Left ventricle myocardium superior (tissue), 1 donor: ENCODE measurements at places on chromosomes 3 and 15. TPM values are rescaled to one million over a fixed set of nuclear protein-coding genes. Genes with fewer than 3 reads are reported as not detected.

DNA sequence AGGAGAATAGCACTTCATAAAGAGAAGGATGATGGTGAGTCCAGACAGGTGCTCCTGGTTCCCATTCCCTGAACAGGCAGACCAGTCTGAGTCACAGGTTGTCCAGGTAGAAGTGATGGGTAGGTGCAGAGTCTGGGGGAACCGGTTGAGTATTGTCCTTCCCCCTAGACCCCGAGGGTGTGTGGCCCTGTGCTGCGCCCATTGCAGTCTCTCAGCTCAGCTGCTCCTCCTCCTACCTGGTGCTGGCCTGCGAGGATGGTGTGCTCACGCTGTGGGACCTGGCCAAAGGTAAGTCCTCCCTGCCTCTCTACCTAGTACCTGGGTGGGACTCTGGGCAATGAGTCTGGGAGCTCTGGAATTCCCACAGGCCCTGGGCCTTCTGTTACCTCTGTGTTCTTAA lies 19.8 kb downstream of the MESP1 start:
- DNase-seq = no peak

- DNase-seq = no peak
Measured at GRCh38 chr3:125381743-125382142, 6.6 kb upstream of the ZNF148 start.

DNA sequence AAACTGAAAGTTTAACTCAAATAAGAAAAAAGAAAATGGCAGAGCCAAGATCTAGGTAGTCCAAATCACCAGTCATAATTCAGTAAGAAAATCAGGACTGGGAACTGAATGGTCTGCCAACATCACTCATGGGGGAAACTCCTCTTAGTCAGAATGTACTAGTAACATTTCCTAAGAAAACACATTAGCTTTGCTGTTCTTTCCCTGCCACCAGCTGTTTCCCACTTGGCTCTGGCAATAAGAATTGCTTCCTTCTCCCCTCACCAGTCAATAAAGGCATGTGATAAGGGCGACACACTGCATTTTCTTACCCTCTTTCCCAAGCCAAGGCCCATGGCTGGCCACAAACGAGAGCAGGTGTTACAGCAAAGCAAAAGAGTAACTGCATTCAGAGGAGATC lies 46.1 kb downstream of the PIK3R4 start:
- DNase-seq = no peak

DNA sequence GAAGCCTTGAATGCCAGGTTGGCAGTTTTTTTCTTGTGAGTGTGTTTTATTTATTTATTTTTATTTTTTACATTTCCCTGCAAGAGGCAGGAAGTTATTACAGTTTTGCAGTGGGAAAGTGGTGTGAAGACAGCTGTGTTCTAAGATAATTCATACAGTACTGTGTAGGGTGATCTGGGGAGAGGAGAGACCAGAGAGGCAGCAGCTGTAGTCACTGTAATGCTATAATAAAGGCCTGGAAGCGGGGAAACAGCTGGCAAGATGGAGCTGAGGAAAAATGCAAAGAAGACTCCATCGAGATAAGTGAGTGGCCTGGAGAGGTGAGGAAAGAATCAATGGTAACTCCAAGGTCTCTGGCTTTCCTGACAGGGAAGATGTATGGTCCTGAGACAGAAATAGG lies 23.1 kb downstream of the CNTN3 start:
- no peak for DNase-seq

Gene PEAK1
- total RNA-seq = 67.4 TPM

Gene GPR62
- total RNA-seq = 0.15 TPM

Gene DUOX1
- 0.50 TPM for total RNA-seq
